Fibroblast of lung (primary cell): ENCODE measurements at places on chromosomes 6 and 20. TPM values are rescaled to one million over a fixed set of nuclear protein-coding genes. Genes with fewer than 3 reads are reported as not detected.

The ATP6V1G2 gene
- 4.1 and 11.2 TPM in 2 replicates for total RNA-seq

The PRL gene
- total RNA-seq: not detected in 2 replicates

The GPRC6A gene
- total RNA-seq: not detected in 2 replicates

The RAET1L gene
- not detected in 2 replicates for total RNA-seq

The CGA gene
- total RNA-seq: not detected in 2 replicates

The IL17A gene
- not detected in 2 replicates for total RNA-seq

The SRF gene
- 16.0 and 16.9 TPM in 2 replicates for total RNA-seq

The TRERF1 gene
- total RNA-seq: 4.1 and 8.3 TPM in 2 replicates

The COL9A3 gene
- total RNA-seq: 0.17 and 1.3 TPM in 2 replicates

The CRISP3 gene
- not detected in 2 replicates for total RNA-seq

The LRRC73 gene
- total RNA-seq: 0.26 and 0.33 TPM in 2 replicates

The BPIFB4 gene
- total RNA-seq: not detected in 2 replicates

The NR2E1 gene
- not detected in 2 replicates for total RNA-seq

The HRH3 gene
- total RNA-seq: not detected in 2 replicates

The CFAP61 gene
- 0.26 TPM in 1 of 2 replicates, not detected in the other for total RNA-seq

The C20orf96 gene
- 3.9 and 4.8 TPM in 2 replicates for total RNA-seq

The SGK2 gene
- 0.26 and 0.66 TPM in 2 replicates for total RNA-seq

The PRR18 gene
- total RNA-seq: not detected in 2 replicates

The FKBP5 gene
- 13.4 and 16.3 TPM in 2 replicates for total RNA-seq

The ZC2HC1B gene
- total RNA-seq: not detected in 2 replicates

The COL12A1 gene
- 580 and 1,023 TPM in 2 replicates for total RNA-seq

The FABP7 gene
- not detected in 2 replicates for total RNA-seq

The SSTR4 gene
- not detected in 2 replicates for total RNA-seq

The SLC35B2 gene
- total RNA-seq: 57.0 and 88.4 TPM in 2 replicates

The SALL4 gene
- 0.51 and 1.5 TPM in 2 replicates for total RNA-seq

The RAMACL gene
- 2.3 and 5.0 TPM in 2 replicates for total RNA-seq
